ENCODE measurements at places on chromosomes 12 and 14.
A peak's percentile ranks its signal among the peaks of the same experiment; 100 is the strongest.

- DNase-seq: no peak
Observed at GRCh38 chr12:124098101-124098757, 125.2 kb downstream of the ZNF664 start.

GRCh38 chr12:56836800-56837663, 73.9 kb downstream of the HSD17B6 start:
- DNase-seq: no peak

- no peak for DNase-seq
Observed at GRCh38 chr12:113519464-113520307, 48.0 kb upstream of the LHX5 start.

GRCh38 chr12:9107542-9107873, 8.2 kb downstream of the A2M start:
- no peak for DNase-seq

DNA sequence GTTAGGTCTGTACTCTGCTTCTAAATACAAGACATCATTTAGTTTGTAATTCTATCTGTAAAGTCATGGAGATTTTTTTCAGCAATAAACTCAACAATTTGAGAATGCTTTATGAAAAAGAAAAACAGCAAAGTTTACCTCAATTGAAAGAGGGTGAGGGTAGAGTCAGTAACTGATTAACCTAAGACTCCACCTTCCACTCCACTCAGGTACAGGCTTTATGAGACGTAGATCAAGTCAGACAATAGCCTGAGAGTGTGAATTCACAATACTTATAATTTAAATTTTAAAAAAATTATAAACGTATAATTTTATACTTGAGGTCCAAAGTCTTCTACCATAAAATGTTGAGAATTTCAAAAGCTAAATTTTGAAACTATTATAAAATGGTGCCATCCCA, 45.9 kb downstream of the BCL2L14 start:
- DNase-seq: no peak

DNA sequence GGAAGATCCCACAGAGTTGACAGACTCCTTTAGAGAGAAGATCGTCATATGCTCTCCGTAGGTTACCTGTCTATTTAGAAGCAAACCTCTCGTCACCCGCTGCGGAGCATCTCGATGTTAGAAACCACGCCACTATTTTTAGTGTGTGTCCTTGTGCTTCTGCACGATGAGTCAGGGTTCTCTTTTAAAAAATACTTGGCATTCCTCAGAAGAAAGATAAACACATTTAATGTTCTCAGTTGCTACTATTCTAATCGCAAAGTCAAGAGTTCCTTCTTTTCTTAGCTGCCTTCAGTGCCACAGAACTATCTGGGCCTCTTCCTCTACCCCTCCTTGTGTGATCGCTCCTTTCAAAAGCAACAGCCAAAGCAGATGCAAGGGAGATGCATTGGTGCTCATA, 192.4 kb downstream of the PELI2 start:
- DNase-seq: no peak

DNA sequence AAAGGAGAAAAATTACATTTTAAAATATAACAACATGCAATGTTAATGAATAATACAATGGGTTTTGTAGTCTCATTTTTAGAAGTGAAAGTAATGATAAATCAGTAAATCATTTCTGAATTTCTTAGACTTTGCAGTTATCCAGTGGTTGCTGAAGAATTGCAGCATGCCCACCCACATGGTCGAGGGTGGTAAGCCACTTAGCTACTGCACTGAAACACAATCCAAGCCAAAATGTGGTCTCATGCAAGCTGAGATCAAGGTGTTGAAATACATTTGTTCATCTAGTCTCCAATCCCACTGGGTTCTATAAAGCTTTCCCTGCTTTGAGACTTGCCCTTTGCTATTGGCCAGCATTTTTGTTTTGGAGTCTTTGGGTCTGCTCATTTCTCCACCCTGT, 247.9 kb downstream of the NELL2 start:
- no peak for DNase-seq

- DNase-seq: no peak
Observed at GRCh38 chr12:65961190-65962035, 137.1 kb downstream of the HMGA2 start.

DNA sequence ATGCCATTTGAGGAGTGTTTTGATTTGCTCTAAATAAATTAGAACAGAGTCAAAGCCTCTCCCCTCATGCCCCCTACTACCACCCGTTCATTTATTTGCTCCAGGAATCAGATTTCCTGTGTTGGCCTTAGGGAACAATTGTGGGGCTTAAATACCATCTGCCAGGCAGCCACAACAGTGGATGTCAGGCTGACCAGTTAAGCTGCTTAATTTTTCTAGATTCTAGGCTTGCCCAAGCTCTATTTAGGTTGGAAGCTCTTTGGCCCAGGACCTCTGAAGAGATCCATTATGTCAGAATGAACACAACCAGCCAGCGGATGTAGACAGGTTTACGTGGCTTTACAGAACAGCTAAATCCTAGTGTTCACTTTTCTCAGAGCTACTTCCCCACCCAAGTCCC, 1.0 kb upstream of the TIMELESS start:
- DNase-seq: no peak

DNA sequence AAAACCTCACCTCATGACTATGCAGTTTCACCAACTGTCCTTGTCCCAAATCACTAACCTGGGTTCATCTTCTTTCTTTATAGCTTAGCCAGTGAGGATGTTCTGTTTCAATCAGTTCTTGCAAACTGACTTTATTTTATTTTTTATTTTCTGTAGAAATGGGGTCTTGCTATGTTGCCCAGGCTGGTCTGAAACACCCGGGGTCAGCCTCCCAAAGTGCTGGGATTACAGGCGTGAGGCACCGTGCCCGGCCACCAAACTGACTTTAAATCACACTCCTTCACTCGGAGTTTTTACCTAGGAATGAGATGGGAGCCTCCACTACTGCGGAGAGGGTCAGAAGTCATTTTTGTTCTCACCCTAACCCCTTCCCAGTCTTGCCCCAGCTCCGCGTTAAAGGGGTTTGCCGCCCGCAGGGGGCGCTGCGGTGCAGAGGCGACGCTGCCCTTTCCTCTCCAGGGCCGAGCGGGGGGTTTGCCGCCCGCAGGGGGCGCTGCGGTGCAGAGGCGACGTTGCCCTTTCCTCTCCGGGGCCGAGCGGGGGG, 7.0 kb upstream of the B4GALNT3 start:
- DNase-seq: peak; percentile 23

- DNase-seq: no peak
Observed at GRCh38 chr14:96949594-96949993, 152.4 kb downstream of the VRK1 start.

- DNase-seq: no peak
Observed at GRCh38 chr14:29925101-29925722, 2.4 kb downstream of the PRKD1 start.

All from activated CD4-positive, alpha-beta T cell treated with anti-CD3 and anti-CD28 coated beads, Interleukin-2, amount 50 U/mL, for 24 hours (primary cell).